ENCODE measurements at places on chromosomes 2 and 18.
A peak's percentile ranks its signal among the peaks of the same experiment; 100 is the strongest.

- H3K4me1 ChIP-seq: peaks cover 15% of the 10 kb centered on the region
- H3K36me3 ChIP-seq: no peaks in the 10 kb centered on the region
- H3K27me3 ChIP-seq: no peaks in the 10 kb centered on the region
- no peak overlapping the region for H3K27ac ChIP-seq
Measured at GRCh38 chr18:49016648-49017539, 66.1 kb upstream of the SMAD7 start.

DNA sequence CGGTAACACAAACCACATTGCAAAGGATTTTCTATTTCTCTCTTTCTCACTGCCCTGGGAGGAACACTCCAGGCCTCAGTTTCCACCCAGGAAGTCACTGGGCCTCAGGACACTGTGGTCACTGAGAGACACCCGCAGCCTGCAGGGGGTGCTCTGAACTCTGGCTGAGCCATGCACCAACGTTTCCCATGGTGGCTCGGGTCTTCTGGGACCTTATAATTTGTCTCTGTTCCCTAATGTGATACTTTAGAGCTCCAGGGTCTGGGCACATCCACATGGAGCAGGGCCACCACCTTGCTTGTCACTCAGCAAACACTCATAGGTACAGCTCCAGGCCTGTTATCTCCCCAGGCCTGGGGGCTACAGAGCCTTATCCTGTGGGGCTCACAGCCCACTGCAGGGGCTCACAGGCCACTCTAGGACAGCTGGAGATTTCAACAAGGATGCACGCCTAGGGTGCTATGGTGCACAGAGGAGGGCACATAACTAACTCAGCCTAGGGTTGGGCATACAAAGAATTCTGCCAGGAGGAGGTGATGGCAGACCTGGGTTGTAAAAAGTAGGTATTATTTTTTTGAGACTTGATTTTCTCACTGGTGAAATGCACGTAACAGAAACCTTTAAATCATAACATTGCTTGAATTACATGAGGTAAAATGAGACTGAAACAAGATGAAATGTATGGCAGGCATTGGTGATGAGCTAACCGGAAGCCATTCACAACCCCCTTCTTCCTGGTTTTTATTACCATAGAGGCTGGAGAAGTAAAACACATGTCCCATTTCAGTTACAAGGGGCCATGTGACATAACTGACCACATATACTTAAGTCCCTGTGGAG is 3.0 kb upstream of the HS1BP3 start:
- H3K4me1 ChIP-seq: peaks cover 20% of the 10 kb centered on the region
- peaks cover 17% of the 10 kb centered on the region for H3K27me3 ChIP-seq
- H3K4me3 ChIP-seq: no peak overlapping the region
- no peak overlapping the region for H3K27ac ChIP-seq
- DNase-seq: no peak

GRCh38 chr2:88753833-88754584 is 62.5 kb downstream of the RPIA start:
- peaks cover 5% of the 10 kb centered on the region for H3K27me3 ChIP-seq
- H3K4me3 ChIP-seq: no peak overlapping the region
- H3K27ac ChIP-seq: peak overlapping the region; percentile 34
- H3K4me1 ChIP-seq: peaks cover 5% of the 10 kb centered on the region

DNA sequence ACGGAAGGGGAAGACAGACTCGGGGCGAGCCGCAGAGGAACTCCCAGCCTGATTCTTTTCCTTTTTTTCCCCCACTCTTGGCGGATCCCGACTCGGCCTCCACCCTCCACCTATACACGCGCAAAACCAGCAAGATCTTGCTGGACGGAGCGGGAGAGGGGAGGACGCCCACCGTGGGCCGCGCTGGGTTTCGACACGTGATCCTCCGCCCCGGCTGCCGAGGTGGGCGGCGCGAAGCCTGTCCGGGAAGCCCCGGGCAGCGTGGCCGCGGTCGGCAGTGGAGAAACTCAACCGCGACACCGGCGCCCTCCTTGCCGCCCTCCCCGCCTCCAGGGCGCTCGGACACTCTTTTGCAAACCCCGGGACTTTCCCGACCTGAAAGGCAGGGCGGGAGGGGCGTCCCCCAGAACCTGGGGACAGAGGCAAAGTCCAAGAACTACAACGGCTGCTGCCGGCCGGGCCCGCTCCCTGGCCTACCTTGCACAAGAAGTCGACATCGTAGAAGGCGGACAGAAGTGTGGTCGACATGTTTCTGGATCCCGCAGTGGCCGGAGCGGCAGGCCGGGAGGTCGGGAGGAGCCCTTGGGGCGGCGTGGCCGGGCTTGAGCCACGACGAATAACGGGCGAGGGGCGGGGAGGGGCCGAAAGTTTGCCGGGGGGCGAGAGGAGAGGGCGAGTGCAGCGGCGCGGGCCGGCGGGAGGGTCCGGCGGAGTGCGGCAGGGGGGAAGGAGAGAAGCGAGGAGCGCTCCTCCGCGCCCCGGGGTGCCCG is 433 bp downstream of the ZFP36L2 start:
- H3K36me3 ChIP-seq: peaks cover 15% of the 10 kb centered on the region
- peaks cover 58% of the 10 kb centered on the region for H3K4me1 ChIP-seq
- DNase-seq: no peak
- H3K4me3 ChIP-seq: peak overlapping the region; percentile 82
- H3K27ac ChIP-seq: peak overlapping the region; percentile 57

Measured in WTC11 (cell line).